CD8-positive, alpha-beta memory T cell (primary cell): ENCODE measurements at places on chromosomes 6 and 20. TPM values are rescaled to one million over a fixed set of nuclear protein-coding genes. Genes with fewer than 3 reads are reported as not detected.
A peak's percentile ranks its signal among the peaks of the same experiment; 100 is the strongest.

DNA sequence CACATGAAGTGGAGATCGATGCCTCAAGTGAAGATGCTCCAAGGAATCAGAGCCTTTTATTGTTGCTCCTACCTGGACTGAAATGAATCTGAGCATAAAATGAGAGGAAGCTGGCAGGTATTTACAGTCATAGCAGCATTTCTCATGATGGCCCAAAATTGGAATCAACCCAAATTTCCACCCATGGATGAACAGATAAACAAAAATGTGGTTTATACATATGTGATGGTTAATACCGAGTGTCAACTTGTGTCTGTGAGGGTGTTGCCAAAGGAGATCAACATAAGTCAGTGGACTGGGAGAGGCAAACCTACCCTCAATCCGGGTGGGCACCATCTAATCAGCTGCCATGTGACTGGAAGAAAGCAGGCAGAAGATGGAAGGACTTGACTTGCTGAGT lies 178.2 kb downstream of the PTPRT start:
- DNase-seq: no peak

GRCh38 chr6:87541744-87542143 lies 48.0 kb downstream of the RARS2 start:
- no peak for DNase-seq

Gene LY6G6F
- not detected for total RNA-seq

GRCh38 chr6:170039156-170040114 lies 251.4 kb downstream of the DLL1 start:
- no peak for DNase-seq

DNA sequence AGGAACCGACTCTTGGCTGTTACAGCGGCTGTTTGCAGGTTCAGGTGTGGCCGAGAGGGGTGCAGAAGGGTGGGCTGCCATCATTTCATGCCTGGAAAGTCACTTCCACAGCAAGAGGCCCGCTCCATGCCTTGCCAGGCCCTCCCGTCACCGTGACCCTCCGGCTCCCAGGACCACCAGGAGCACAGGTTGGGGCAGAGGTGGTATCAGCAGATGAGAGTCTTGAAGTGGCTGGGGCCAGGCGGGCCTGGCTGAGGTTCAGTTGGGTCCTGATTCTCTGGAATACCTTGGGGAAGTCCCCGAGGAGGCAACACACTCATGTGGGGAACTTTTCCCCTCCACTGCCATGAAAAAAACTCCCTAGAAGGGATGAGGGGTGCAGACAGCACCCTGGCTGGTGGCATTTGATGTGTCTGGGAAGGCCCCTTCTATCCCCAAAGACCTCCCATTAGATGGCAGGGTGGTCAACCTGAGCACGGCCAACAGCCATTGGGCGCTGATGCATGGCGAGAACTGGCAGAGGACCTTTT lies 34.2 kb upstream of the IRF4 start:
- no peak for DNase-seq

Gene EYS
- total RNA-seq: not detected

DNA sequence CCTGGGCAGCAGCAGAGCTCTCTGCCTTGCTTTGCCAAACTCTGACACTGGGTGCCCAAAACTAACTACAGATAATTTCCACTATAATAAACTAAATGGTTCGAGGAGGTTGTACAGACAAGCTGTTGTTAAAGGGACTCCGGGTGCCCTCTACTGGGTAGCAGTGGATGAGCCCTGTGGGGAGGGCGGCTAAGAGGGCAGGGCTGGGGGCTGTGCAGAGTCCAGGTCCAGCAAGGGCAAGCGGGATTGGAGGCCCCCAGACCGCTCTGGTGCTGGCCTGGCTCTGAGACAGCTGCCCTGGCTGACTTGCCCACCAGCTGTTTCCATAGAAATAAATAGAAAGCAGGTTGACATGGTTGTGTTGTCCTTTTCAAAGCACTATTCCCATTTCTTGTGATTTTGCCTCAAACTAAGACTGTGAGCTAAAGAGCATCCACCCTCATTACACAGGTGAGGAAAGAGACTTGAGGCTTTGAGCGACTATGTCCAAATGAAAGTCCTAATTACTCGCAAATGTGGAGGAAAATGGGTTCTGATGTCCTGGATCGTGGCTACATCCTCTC lies 167.6 kb upstream of the CST7 start:
- DNase-seq: no peak

- no peak for DNase-seq
Observed at GRCh38 chr6:6283746-6284145, 36.7 kb downstream of the F13A1 start.

- DNase-seq: no peak
Observed at GRCh38 chr6:106882601-106883518, 91.7 kb downstream of the CD24 start.

GRCh38 chr6:10237298-10238038 lies 177.4 kb downstream of the TFAP2A start:
- no peak for DNase-seq

DNA sequence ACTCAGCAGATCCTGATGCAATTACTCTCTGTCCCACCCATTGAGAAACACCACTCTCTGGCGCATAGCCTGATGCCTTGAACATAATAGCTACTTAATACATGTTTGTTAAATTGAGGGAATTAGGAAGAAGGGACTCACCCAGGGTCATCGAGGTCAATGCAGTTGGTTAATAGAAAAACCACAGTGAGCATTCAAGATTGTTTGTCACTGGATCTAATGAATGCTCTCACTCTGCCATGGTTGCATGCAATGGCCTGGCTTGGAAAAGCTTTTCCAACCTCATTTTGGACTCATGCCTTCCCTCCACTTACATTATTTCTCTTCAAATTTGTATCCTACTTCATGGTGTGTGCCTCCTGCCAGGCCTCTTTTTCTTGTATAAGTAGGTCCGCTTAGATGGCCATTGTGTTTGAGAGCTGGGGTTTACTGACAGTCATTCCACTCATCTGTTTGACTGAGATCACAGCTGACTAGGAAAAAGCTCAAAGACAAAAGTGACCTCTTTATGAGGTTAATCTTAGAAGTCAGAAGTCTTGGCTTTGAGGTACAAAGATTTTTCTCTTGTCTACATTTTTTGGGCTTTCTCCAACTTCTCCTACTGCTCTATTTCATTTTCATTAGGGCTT lies 154.8 kb upstream of the RAB32 start:
- DNase-seq: no peak

Gene PNPLA1
- total RNA-seq: not detected

GRCh38 chr6:70315079-70315751 lies 12.3 kb upstream of the COL9A1 start:
- DNase-seq: no peak

DNA sequence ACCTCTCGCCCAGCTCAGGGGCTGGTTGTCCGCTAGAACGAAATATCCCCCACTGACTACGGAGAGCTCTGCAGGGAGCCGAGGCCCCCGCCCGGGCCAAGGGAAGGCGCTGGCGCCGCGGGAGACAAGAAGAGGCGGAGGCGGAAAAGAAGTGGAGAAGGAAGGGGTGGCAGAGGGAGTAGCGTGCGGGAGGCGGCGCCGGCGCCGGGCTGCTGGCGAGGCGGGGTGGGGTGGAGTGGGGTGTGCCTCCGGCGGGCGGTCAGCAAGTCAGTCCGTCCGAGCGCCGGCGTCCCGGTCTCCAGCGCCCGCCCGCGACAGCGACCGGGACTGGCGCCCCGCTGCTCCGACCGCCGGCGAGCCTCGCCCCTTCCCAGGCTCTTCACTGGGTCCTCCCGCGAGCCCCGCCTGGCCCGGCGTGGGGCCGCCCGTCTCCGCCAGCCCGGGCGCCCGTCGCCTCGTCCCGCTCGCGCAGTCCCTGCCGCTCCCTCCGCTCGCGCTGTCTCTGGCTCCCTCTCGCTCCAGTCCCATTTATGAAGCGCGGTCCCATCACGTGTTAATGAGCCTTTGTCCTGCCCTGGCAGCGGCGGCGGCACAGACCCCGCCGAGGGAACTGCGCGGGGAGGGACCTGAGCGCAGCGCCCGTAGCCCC lies at the start of gene CNR1:
TSS of gene CNR1 (minus strand) at position 504 of the 649 bp plus-strand sequence. CDS start 21,073 bp downstream, outside the sequence.
- DNase-seq: no peak

- DNase-seq: no peak
Observed at GRCh38 chr6:142744836-142745235, 200.1 kb downstream of the HIVEP2 start.

Gene SLC32A1
- not detected for total RNA-seq

GRCh38 chr20:51540580-51540979 lies 1.9 kb downstream of the NFATC2 start:
- DNase-seq: no peak

DNA sequence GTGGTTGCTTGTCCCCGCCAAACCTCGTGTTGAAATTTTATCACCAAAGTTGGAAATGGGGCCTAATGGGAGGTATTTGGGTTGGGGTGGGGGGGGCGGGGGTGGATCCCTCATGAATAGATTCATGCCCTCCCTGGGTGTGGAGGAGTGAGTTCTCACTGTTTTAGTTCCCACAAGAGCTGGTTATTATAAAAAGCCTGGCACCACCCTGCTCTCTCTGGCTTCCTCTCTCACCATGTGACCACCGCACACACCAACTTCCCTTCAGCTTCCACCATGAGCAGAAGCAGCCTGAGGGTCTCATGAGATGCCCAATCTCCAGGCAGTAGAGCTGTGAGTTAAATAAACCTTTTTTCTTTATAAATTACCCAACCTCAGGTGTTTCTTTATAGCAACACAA lies 111.3 kb downstream of the PRDM1 start:
- no peak for DNase-seq

GRCh38 chr20:37308086-37309050 lies 18.9 kb downstream of the MANBAL start:
- no peak for DNase-seq

DNA sequence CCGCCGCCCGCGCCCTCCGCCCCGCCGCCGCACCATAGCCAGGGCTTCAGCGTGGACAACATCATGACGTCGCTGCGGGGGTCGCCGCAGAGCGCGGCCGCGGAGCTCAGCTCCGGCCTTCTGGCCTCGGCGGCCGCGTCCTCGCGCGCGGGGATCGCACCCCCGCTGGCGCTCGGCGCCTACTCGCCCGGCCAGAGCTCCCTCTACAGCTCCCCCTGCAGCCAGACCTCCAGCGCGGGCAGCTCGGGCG lies 1.5 kb downstream of the FOXC1 start:
- DNase-seq: no peak

GRCh38 chr20:52047811-52048764 lies 143.5 kb downstream of the ZFP64 start:
- DNase-seq: peak; percentile 5

- no peak for DNase-seq
Observed at GRCh38 chr6:125743604-125744003, 5.8 kb upstream of the HEY2 start.

Gene MYCT1
- total RNA-seq: not detected

DNA sequence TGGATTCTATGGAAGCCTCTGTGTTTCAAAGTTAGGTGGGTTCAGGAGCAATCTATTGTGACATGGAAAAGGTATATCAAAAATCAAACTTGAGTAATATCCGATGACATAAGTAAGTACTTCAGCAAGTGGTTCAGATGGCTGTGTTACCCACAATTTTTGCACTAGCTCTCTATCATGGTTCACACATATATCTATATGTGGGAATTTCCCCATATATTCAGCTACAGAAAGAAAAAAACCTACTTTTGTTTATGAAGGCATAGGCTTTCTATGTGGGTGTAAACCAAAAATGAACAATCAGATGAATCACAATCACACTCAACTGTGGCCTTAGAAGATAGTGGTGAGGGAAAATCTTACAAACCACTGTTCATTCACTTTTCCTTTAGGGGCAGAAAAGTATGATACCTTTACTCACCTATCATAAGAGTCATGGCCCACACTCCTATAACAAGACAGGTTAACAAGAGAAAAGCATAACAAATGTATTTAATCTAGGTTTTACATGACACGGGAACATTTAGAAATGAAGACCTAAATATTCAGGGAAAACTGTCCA lies 449.6 kb upstream of the HTR1E start:
- DNase-seq: no peak

DNA sequence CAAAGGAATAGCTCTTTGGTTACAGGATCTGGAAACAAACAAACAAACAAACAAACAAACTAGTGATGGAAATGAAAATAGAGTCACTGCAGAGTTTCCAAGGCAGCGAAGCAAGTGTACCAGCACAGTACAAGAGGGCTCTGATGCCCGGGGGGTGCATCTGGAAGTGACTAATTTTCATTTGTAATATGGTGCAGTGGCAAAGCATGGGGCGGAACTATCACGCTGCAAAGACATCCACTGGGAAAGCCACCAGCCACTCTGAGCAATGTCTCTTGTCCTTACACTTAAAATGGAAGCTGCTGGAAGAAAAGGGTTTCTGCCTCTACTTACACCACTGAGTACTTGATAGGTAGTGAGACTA lies 44.4 kb upstream of the NEDD9 start:
- no peak for DNase-seq

Gene PRSS35
- total RNA-seq: not detected

DNA sequence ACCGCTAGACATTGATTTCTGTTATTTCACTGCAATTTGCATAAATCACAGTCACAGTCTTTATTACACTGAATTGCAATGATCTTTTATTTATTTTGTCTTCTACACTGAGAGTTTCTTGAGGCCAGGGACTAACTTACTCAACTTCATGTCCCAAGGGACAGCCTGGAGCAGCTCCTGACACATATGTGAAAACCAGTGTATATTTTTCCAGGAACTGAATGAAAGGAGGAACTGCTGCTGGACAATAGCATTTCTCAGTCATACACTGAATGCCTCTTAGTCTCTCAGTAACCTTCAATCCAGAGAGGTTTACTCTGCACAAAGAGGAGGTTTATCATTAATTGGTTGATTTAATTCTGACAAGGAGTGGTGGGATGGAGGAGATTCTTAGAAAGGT lies 5.9 kb downstream of the F13A1 start:
- DNase-seq: no peak

Gene TMC2
- not detected for total RNA-seq

Gene PDE10A
- not detected for total RNA-seq
